ENCODE measurements at places on chromosomes 11 and 22.

DNA sequence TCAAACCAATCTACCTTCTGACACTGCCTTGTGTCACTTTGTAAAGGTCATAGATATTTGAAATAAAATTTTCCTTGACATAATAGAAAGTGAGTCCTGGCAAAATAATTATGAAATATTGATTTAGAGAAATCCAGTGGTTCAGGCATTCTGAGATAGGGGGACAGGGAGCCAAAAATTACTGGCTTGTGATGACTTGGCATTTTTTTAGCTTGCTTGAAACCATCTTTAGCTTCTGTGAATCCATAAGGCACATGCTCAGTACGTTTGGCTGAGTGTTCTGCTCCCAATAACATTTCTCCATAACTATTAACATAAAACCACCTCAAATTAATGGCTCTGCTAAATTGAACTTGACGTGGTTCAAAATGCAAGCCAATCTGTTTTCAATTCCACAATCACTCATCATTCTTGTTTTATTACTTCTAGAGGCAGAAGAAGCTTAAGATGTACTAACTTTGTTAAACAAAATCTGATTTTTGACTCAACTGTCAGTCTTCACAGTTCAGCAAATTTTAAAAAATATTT lies 209.0 kb downstream of the LRRC4C start:
- no peak for DNase-seq

- no peak for DNase-seq
These were observed 45.0 kb upstream of the FTH1 start for GRCh38 chr11:62012451-62012831.

DNA sequence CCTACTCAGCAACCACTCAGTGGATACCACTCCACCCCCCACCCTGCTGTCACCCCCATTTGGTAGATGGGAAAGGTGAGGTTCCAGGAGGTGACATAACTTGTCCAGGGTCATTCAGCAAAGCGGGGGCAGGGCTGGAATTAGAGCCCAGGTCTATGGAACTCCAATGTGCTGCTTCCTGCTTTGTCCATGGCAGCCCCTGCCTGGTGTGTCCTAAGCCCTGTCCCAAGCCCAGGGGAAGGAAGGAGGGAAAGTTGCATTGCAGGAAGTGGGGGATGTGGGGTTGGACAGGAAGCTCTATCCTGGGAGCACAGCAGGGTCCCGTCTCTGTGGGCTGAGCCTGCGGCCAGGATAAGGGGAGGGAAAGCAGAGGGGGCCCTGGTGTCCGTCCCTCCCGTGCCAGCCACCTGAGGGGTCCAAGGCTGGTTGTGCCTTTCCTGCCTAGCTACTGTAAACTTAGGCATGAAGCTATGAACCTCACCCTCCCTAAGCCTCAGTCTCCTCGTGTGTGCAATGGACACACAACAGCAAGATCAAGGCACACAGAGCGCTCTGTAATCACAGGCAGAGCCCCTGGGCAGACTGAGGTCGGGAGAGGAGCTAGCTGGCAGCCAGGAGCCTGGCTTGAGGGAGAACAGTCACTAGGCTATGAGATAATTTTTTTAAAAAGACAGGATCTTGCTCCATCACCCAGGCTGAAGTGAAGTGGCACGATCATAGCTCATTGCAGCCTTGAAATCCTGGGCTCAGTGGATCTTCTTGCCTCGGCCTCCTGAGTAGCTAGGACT lies 12.9 kb downstream of the GAL3ST1 start:
- DNase-seq: no peak

- DNase-seq: no peak
These were observed 157.1 kb upstream of the CEP126 start for GRCh38 chr11:101757741-101758140.

GRCh38 chr22:26887916-26888315 lies 230.5 kb downstream of the MIAT start:
- DNase-seq: no peak

DNA sequence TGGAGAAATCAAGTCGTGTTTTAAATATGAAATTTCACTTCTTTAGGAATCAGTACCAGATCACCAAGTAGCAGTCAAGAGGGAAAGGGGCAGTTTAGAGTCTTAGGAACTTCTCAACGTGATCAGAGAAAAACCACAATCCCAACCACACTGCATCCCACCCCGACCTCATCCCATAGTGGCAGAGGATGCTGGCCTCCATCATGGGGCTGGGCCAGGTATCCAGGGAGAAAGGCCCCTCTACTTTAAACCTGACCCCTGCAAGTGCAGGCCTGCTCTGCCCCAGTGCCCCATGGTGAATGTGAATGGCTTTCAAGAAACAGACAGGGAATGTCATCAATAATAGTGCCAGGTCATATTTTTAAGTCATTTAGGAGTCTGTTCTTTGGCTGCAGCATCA lies 12.1 kb downstream of the CHST1 start:
- DNase-seq: no peak

DNA sequence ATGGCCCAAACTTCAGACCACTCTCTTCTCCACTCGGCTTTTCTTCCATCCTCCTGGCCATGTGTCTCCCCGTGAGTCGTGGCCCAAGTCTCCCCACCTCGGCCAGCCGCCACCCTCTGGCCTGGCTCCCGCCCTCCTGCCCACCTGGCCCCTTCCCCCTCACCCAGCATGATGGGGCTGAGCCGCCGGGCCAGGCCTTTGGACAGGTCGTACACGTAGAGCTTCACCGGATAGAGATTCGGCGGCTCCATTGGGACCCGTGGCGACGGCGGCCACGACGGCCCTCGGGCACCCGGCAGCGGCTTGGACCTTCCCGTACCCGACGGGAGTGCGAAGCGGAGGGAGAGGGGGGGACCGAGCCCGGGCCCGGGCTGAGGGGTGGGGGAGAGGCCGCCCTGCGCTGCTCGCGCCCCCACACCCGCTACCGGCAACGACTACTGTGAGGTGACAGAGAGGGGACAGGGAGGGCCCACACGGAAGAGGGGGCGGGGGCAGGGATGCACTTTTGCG lies at the start of gene DESI1:
DESI1 (minus strand) TSS at position 455 of the 510 bp plus-strand sequence; CDS start at position 251, 204 bp downstream.
- DNase-seq: no peak

DNA sequence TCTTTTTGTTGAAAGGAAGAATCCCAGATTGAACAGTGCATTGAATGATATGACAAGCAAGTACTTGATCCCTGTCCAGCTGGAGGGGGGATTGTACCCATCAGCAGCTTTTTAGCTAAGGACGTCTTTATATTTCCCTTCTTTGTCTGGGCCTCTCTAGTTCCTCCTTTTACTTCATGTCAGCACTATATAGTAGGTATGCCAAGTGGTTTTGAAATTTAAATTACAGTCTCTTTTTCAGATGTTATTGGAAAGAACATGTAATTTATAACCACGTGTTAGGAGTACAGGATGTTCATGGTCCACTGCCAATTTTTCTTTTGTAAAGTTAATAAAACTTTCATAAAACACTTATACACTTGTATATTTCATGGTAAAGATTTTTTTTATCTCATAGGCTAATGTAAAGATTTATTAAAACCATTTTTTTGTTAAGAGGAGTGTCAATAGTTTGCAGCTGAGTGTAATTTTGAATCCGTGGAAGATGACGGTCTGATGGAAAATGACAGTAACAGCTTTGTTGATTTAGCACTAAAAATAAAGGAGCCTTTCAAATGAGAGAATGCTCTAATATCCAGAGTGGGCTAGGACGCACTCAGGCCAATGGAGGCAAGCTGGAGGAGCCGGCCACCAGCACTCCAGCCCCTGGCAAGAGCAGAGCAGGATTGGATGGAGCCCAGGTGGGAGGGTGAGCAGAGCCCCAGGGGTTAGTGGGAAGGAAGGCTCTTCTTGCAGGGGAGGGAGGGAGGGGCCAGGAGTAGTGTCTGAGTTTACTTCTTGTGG lies 488.3 kb downstream of the INSC start:
- DNase-seq: no peak

DNA sequence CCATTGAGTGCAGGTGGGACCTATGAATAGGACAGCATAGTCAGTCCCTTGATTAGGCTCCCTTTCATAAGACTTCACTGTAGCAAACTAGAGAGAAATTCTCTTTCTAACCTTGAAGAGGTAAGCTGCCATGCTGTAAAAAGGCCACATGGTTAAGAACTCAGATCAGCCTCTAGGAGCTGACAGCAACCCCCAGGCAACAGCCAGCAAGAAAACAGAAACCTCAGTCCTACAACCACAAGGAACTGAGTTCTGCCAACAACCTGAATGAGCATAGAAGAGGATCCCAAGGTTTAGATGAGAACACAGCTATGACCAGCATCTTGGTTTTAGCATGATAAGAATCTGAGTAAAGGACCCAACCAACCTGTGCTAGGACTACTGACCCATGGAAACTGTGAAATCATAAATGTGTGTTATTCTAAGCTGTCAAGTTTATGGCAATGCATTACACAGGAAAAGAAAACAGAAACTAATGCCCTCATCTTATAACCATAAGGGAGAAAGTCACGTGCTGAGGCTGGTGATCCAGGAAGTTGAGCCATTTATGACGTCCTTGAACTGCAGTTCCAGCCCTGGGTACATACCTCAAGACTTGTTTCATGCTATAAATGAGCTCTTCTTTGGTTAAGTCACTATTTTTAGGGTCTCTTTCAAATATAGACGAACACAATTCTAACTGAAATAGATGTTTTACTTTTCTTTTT lies 43.3 kb downstream of the RAB38 start:
- DNase-seq: no peak

DNA sequence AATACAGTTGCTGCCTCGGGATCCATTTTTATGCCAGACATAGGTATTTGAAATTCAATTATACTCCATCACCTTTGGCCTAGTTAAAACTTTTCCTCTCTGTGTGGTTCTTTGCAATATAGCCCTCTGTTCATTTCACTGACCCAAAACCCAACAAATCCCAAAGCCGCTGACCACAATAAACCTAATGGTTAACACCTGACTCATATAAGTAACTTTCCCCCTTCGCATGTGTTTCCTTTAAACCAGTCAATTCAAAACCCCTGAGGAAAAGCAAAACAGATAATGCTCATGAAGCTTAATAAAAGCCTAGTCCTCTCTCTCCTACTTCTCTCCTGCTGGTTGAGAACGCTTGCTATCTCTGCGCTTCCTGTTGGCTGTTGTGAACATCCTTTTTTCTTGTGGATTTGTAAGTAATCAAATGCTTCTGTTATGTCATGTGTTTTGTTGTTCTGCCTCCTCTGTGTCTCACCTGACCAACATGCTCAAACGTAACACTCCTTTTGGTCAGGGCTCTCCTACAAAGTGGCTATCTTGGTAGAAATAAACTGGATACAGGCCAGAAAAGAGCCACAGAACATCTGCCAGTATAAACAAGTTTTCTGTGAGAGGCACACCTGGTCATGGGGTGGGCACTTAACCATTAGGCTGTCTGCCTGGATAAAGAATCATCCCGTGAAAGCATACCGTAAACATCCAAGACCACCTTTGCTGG lies 652.6 kb downstream of the METTL15 start:
- DNase-seq: no peak
